Thoracic aorta (tissue), 2 donors: ENCODE measurements at places on chromosomes 11 and 22. TPM values are rescaled to one million over a fixed set of nuclear protein-coding genes. Genes with fewer than 3 reads are reported as not detected.

DNA sequence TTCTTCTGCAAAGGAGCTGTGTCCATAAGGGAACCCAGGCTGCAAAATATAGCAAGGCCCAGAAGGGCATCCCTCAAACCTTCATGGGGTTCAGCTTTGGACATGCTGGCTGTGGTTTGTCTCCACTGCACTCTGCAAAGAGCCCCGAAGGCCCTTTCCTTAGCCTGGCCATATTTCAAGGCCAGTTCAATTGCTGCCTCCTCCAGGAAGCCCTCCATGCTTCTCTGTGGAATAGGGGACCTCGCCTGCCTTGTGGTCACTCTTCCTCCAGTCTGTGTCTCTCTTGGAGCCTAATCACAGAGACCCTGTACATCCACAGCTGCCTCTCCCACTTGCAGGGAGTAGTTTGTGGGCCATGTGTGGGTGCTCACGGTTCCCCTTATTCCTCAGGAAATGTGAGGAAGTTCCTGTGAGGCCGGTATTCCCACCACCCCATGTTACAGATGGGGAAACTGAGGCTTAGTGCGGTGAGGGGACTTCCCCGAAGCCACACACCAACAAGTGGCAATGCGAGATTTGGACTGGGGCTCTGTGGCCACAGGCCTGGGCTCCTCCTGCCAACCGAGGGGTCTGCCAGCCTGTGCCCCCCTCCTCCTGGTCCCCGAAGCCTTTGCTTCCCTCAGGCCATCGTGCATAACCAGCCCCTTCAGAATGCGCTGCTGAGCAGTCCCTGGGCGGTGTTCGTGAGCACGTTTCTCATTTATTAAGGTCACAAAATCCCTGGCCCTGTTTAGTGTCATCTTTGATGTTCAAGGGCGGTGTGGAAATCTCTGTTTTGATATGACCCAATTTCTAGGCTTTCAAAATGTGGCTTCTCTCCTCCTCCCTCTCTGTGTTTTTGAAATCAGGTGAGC, 65.8 kb downstream of the PARVB start:
- no peak for DNase-seq

DNA sequence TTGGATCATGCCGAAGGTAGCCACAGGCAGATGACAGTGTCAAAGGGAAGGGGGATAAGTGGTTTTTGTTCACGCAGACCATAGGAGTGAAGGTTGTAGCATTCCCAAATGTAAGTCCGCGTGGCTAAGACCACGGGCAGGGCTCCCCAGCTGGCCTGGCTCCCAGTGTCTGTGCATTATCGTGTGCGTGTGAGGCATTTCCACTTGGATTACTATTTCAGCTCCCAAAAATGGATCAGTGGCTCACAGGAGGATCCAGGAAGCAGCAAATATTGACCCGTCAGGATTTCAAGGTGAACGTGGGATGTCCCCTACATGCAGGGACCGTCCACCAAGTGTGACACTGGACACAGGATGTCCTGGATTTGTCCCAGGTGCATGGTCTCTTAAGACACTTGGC, 10.6 kb downstream of the CDKN1C start:
- no peak for DNase-seq

GRCh38 chr22:44085743-44086270, 61.7 kb downstream of the PARVB start:
- DNase-seq: no peak

TREH gene
- not detected for total RNA-seq

GRCh38 chr11:85769771-85770170, 41.2 kb downstream of the SYTL2 start:
- no peak for DNase-seq

DNA sequence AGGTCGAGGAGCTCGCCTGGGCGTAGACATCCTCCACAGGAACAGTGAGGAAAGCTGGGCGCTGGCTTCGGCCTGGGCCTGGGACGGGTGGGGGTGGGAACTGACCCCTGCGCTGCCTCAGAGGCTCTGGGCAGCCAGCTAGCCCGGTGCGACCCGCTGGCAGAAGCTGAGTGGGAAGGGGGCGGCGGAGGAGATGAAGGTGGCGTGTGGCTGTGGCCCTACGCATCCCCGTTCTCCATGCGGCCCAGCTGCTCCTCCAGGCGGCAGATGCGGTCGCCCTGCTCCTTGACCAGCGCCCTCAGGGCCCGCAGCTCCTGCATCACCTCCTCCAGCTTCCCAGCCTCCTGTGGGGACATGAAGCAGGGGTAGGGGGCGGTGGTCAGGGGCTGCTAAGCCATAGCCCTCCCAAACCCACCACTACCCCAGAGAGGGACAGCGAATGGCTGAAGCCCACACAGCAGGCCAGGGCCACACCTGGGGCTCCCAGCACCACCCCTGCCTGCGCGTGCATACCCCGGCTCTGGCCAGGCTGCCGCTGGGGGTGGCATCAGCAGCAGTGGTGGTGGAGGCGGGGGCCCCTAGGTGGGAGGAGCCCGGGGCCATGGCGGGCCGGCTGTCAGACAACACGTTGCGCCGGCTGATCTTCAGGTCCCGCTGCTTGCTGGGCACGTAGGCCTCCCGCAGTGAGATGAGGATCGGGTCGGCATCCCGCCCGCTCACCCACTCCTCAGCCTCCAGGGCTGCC, 848 bp upstream of the PTPRCAP start:
- DNase-seq: no peak

GRCh38 chr11:122071709-122072202, 44.3 kb downstream of the BLID start:
- DNase-seq: no peak

GRCh38 chr11:117815262-117815803, 9.2 kb downstream of the FXYD2 start:
- no peak for DNase-seq

IL10RA gene
- 36.4 TPM for total RNA-seq

- no peak for DNase-seq
These were observed 91.9 kb downstream of the CTTN start for GRCh38 chr11:70490208-70490607.

APOBEC3H gene
- not detected for total RNA-seq

DNA sequence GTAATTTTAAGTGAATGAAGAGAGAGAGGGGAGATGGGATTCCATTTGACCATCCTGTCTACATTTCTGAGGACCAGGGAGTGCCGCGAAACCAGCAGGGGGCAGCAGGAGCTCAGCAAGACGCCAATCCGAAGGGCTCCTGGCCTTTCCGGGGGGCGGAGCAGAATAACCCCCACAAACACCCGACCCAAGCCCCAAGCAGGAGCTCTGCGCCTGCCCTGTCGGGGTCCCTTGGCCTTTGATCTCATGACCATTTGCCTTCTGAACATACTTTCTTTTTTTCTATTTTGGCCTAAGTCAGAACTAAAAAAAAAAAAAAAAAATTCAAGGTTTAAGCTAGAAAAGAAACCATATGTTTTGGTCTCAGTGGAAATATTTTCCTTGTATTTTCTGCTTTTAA, 21.9 kb upstream of the SCN2B start:
- DNase-seq: peak; percentile 17
